ENCODE measurements at places on chromosomes 2 and 18. TPM values are rescaled to one million over a fixed set of nuclear protein-coding genes. Genes with fewer than 3 reads are reported as not detected.
A peak's percentile ranks its signal among the peaks of the same experiment; 100 is the strongest.

DNA sequence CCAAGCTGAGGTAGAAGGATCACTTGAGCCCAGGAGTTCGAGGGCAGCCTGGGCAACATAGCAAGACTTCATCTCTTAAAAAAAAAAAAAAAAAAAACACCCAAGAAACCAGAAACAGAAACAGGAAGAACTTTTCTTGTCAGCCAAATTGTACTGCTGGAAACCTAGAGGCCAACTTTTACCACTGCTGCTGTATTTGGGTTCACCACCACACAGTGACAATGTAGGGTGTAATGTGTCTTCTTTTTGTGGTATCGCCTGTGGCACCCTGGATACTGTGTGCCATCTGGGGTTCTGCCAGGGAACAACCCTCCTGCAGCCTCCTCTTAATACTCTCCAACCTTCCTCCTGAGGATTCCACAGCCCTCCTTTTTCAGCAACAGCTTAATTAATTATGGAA, 72.6 kb downstream of the STK39 start:
- peak; percentile 60 for DNase-seq
- no peaks in the 10 kb centered on the region for H3K36me3 ChIP-seq
- H3K27me3 ChIP-seq: no peaks in the 10 kb centered on the region
- peak overlapping the region; percentile 19 for H3K4me3 ChIP-seq

GRCh38 chr2:66084948-66085590, 349.9 kb upstream of the MEIS1 start:
- DNase-seq: no peak
- H3K4me3 ChIP-seq: no peak overlapping the region
- H3K36me3 ChIP-seq: no peaks in the 10 kb centered on the region
- no peak overlapping the region for H3K27ac ChIP-seq
- no peaks in the 10 kb centered on the region for H3K4me1 ChIP-seq

DNA sequence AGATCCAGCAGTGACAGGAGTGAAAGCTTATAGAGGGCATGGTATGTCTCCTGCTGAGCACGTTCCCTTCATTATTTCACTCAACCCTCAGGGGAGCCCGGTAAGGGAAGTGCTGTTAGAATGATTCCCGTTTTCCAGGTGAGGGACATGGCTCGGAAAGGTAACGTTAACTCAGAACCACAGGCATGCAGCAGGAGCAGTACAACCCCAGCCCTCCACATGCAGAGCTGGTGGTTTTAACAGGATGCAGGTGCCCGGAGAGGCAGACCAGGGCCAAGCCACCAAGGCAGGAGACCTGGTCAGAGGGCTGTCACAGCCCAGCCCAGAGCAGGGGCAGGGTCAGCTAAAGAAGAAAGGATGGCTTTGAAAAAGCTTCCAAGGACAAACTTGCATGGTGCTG, 268.5 kb downstream of the SH3BP4 start:
- no peak for DNase-seq
- H3K4me1 ChIP-seq: no peaks in the 10 kb centered on the region
- no peaks in the 10 kb centered on the region for H3K36me3 ChIP-seq
- H3K4me3 ChIP-seq: no peak overlapping the region
- no peaks in the 10 kb centered on the region for H3K27me3 ChIP-seq

GRCh38 chr2:151816843-151817242, 11.4 kb downstream of the ARL5A start:
- DNase-seq: no peak
- H3K4me3 ChIP-seq: no peak overlapping the region
- no peak overlapping the region for H3K27ac ChIP-seq
- peaks cover 40% of the 10 kb centered on the region for H3K36me3 ChIP-seq
- H3K4me1 ChIP-seq: no peaks in the 10 kb centered on the region

- H3K27ac ChIP-seq: no peak overlapping the region
- no peak for DNase-seq
- H3K36me3 ChIP-seq: no peaks in the 10 kb centered on the region
- H3K4me1 ChIP-seq: no peaks in the 10 kb centered on the region
Measured at GRCh38 chr18:8140841-8141501, 468.3 kb upstream of the RAB12 start.

HMSD gene
- total RNA-seq: not detected

ADD2 gene
- 22.3 TPM for total RNA-seq

DNA sequence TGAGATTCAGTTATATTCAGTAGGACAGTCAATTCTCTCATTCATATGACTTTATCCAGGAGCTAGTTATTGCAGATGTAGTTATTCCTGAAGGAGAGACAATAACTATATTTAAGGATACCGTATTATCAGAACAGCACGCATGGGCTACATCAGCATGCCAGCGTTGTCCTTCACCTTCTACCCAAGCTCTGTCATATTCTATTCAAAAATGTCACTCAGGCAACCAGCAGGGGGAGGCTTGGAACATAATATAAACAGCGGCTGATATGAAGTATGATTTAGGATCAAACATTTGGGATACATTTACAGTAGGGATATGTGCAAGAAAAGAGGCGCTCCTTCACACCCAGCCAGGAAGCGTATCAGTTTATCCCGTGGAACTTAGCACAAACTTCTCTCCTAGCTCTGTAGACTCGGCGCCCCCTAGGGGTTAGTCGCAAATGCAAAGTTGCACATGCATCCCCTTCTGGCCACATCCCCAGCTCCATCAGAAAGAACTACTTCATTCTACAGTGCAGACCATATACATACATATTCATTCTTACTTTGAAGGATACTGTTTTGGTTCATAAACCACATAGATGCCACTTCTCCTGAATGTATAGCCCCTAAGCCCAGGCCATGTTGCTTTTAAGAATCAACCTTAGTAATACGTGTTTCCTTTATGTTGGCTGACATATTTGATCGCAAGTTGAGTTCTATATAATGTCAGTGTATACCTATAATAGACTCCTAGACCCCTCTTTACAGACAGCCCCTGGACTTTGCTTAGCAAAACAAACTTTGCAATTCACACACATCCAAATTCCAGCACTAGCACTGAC, 759.4 kb downstream of the ADCYAP1 start:
- no peaks in the 10 kb centered on the region for H3K27me3 ChIP-seq
- no peaks in the 10 kb centered on the region for H3K36me3 ChIP-seq
- no peaks in the 10 kb centered on the region for H3K4me1 ChIP-seq
- H3K4me3 ChIP-seq: no peak overlapping the region
- H3K27ac ChIP-seq: no peak overlapping the region
- DNase-seq: peak; percentile 8

NUP35 gene
- total RNA-seq: 26.0 TPM

- H3K4me1 ChIP-seq: no peaks in the 10 kb centered on the region
- no peak overlapping the region for H3K27ac ChIP-seq
- no peaks in the 10 kb centered on the region for H3K36me3 ChIP-seq
- no peak for DNase-seq
Measured at GRCh38 chr18:64882896-64883295, 734.0 kb upstream of the LINC00305 start.

DNA sequence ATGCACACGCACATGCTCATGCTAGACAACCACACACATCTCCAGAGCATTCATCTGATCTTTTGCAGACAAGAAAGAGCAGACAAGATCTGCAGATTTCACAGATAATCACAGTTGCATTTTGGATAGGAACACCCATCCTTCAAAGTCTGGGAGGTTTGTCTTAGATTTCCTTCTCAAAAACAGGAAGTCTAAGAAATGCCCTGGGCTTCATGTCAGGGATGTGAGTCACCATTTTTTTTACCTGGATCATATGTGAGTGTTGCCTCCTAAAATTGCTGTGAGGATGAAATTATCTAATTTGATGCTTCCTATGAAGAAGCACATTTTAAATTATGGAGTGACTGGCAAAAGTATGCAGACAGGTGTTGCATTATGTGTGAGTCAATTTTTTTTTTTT, 46.1 kb downstream of the SRD5A2 start:
- DNase-seq: no peak
- H3K4me1 ChIP-seq: no peaks in the 10 kb centered on the region
- no peaks in the 10 kb centered on the region for H3K36me3 ChIP-seq
- H3K27ac ChIP-seq: no peak overlapping the region
- H3K4me3 ChIP-seq: no peak overlapping the region
- peaks cover 3% of the 10 kb centered on the region for H3K27me3 ChIP-seq

- H3K27ac ChIP-seq: no peak overlapping the region
- H3K4me1 ChIP-seq: no peaks in the 10 kb centered on the region
- no peaks in the 10 kb centered on the region for H3K36me3 ChIP-seq
- no peak overlapping the region for H3K4me3 ChIP-seq
Measured at GRCh38 chr2:109446278-109447131, 167.3 kb downstream of the SEPTIN10 start.

GRCh38 chr2:78068808-78069207, 546.6 kb upstream of the LRRTM4 start:
- no peak overlapping the region for H3K27ac ChIP-seq
- H3K27me3 ChIP-seq: no peaks in the 10 kb centered on the region
- no peak overlapping the region for H3K4me3 ChIP-seq
- DNase-seq: no peak
- H3K4me1 ChIP-seq: no peaks in the 10 kb centered on the region

RRM2 gene
- total RNA-seq: 1.3 TPM

DNA sequence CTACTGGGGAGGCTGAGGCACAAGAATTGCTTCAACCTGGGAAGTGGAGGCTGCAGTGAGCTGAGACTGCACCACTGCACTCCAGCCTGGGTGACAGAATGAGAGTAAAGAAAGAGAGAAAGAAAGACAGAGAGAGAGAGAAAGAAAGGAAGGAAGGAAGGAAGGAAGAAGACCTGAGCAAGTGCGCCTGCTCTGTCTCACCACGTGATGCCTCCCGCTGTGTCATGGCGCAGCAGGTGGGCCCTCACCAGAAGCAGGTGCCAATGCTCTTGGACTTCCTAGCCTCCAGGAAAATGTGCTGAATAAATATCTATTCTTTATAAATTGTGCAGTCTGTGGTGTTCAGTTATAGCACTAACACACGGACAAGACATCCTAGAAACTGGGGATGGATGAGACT, 270.0 kb downstream of the CYP26B1 start:
- no peak overlapping the region for H3K4me3 ChIP-seq
- H3K27me3 ChIP-seq: no peaks in the 10 kb centered on the region
- no peak overlapping the region for H3K27ac ChIP-seq
- DNase-seq: no peak
- H3K36me3 ChIP-seq: no peaks in the 10 kb centered on the region

DNA sequence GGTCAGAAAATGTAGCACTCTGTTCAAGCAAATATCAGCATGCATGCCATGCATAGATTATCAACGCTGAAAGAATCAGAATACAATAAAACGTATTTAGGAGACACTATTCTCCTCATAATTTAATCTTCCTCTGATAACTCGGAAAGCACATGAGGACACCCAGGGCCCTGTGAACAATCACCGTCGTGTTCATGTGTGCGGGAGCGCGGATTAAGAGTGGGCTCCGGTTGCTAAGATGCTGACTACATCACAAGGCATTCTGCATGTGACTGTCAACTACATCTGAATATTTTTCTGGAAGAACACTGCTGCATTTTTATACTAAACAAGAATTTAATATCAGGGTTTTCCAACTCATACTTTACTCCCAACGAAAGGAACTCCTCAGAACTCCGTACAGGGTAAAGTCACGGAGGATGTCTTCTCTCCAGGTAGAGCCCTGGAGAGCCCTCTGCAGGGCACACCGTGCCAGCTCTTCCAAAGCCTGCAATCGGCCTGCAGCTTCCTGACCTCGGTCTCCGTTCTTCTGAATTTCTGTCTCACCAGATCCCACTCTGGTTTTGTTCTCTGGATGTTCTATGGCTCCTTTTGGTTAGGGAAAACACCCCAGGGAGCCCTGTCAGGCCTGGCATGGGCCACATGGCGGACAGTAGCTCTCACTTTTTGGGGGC, 59.6 kb downstream of the ZNF516 start:
- no peak overlapping the region for H3K4me3 ChIP-seq
- no peaks in the 10 kb centered on the region for H3K4me1 ChIP-seq
- no peak overlapping the region for H3K27ac ChIP-seq
- H3K36me3 ChIP-seq: no peaks in the 10 kb centered on the region
- H3K27me3 ChIP-seq: no peaks in the 10 kb centered on the region

DNA sequence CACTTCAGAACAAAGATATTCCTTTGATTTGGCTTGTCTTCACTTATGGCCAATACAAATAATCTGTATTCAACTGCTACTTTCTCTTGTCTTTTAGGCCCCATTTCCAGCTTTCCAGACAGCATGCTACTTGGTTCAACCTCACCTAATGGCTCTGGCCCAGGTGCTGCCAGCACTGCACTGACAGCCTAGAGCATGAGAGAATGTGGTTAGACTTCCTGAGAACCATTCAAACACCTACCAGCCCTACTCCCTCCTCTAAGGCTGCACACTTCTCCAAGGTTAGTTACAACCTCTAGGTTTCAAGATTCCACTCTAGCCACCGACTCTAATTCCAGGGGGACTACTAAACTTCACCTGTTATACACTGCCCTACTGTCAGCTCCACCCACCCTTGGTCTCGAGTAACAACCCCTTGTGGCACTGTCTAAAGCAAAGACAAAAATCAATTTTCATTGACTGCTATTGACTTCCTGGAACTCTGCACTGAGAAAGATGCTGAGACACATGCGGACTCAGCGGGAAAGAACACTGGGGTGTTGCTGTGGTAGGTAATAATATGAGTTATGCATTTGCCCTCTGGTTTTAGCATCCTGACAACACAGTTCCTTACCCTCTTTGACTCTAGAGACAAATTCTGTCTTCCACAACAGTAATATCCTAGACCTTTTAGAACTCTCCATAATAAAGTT, 38.2 kb downstream of the PLEKHM3 start:
- no peaks in the 10 kb centered on the region for H3K36me3 ChIP-seq
- H3K4me1 ChIP-seq: peaks cover 44% of the 10 kb centered on the region
- no peaks in the 10 kb centered on the region for H3K27me3 ChIP-seq
- H3K27ac ChIP-seq: no peak overlapping the region
- no peak for DNase-seq
- H3K4me3 ChIP-seq: no peak overlapping the region

GRCh38 chr18:25503567-25504081, 151.7 kb upstream of the ZNF521 start:
- no peak overlapping the region for H3K4me3 ChIP-seq
- H3K36me3 ChIP-seq: no peaks in the 10 kb centered on the region
- no peak overlapping the region for H3K27ac ChIP-seq
- H3K27me3 ChIP-seq: no peaks in the 10 kb centered on the region

- H3K36me3 ChIP-seq: no peaks in the 10 kb centered on the region
- no peak overlapping the region for H3K4me3 ChIP-seq
- no peaks in the 10 kb centered on the region for H3K4me1 ChIP-seq
- DNase-seq: no peak
Measured at GRCh38 chr2:196372276-196372809, 201.0 kb upstream of the STK17B start.

DNA sequence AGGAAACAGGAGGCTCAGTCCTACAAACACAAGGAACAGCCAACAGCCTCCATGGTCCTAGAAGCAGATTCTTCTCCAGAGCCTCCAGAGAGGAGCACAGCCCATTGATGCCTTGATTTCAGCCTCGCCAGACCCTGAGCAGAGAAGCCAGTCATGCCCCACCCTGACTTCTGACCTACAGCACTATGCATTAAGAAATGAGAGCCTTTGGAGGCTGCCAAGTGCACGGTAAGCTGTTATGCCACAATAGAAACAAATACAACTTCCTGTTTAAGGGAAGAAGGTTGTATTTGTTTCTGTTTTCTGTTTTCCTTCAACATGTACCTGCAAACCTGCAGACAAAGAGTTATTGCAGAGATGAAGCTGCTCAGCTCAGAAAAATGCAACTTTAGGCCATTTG, 181.3 kb upstream of the AGAP1 start:
- DNase-seq: no peak
- no peaks in the 10 kb centered on the region for H3K36me3 ChIP-seq
- no peak overlapping the region for H3K27ac ChIP-seq

Data from B cell (primary cell).